Naive thymus-derived CD4-positive, alpha-beta T cell (primary cell): ENCODE measurements at places on chromosomes 7 and 10. TPM values are rescaled to one million over a fixed set of nuclear protein-coding genes. Genes with fewer than 3 reads are reported as not detected.

Gene FAM237B
- not detected in 2 replicates for total RNA-seq

GRCh38 chr7:134154581-134155130 lies 27.5 kb downstream of the LRGUK start:
- no peaks in the 10 kb centered on the region for H3K27me3 ChIP-seq
- H3K4me1 ChIP-seq = no peaks in the 10 kb centered on the region
- H3K27ac ChIP-seq = no peak overlapping the region

GRCh38 chr10:96500519-96500918 lies 13.2 kb downstream of the TLL2 start:
- H3K4me1 ChIP-seq = no peaks in the 10 kb centered on the region
- no peaks in the 10 kb centered on the region for H3K27me3 ChIP-seq
- H3K4me3 ChIP-seq = no peak overlapping the region
- no peak for DNase-seq

Gene ANKRD1
- not detected in 2 replicates for total RNA-seq

Gene GNGT1
- not detected for total RNA-seq
